ENCODE measurements at places on chromosomes 11 and 22.

DNA sequence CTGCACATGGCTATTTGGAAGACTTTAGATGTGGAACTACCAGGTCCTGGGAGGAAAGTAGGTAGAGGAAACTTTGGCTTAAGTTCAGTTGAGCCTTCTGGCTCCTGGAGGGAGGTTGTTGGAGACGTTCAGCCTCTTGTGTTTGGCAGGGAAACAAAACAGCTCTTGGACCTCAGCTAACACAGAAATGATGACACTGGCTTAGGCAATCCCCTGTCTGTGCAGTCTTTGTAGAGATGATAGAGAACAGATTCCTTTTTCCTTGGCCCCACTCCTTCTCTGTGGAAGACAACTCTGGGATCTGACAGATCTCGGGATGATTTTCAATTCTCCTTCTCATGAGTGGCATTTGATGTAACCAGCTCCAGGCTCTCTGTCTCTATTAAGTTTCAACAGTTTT lies 428.5 kb downstream of the TMEM135 start:
- no peak for DNase-seq

DNA sequence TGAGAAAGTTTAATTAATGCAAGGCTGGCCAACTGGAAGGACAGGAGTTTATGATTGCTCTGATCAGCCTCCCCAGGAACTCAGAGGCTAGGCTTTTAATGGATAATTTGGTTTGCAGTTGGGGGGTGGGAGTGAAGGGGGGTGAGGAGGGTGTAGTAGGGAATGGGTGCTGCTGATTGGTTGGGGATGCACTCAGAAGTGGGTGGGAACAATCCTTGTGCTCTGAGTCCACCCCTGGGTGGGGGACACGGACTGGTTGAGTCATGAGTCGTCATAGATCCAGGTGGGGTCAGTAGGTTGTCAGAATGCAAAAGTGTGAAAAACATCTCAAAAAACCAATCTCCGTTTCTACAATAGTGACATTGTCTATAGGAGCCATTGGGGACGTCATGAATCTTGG lies 20.9 kb upstream of the CYB5R3 start:
- DNase-seq, result no peak

- DNase-seq, result no peak
Observed at GRCh38 chr11:33507356-33507755, 193.3 kb downstream of the C11orf91 start.

DNA sequence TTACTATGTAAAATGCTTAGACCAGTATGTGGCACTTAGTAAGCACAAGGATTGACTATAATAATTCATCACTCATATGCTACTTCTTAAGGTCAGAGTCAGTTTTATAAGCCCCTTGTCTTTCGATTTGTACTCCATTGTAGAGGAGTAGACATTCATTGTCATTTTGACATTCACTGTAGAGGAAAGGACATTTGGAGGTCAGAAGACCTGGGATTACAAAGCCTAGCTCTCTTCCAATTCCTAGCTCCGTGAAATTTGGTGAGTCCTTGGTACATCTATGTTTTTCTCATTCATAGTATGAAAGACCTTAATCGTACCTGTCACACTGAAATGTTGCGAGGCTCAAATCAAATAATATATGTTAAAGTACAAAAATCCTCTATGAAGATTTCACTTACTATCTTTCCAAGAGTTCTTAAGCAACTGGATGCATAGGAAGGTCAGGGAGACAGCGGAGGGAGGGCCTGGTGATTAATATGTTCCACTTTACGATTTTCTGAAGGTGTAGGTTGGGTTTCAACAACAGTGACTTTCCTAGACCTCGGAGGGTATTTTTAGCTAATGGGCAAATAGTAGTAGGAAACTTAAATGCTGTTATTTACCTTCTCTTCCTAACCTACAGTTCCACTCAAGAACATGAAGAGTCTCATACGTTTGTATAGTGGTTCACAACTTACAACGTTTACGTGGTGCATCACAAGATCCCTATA lies 1.4 kb upstream of the EMSY start:
- DNase-seq, result peak; percentile 45

GRCh38 chr22:46086577-46087335 lies 63.6 kb upstream of the PPARA start:
- no peak for DNase-seq

DNA sequence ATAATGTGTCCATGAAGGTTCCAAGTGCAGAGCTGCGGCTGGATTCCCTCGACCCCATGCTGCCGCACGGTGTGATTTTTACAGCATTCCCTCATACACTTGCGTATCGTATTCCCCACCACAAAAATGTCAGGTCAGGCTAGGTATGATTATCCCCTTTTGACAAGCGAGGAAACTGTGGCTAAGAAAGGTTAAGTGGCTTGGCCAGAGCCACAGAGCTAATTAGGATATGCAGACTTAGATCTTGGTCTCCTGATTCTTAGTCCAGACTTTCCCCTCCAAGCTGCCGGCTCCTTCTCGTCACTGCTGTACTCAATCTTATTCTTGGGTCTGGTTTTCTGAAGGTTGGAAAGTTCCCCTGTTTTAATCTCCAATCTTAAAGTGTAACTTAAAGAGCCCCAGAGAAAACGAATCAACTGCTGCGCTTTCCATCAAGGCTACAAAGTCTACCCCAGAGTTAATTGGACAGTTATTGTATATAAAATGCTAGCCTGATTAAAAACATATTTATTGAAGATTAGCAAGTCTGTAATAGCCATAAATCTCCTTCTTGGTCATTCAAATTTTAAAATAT lies 176.6 kb downstream of the ADAMTS15 start:
- no peak for DNase-seq

GRCh38 chr11:62539238-62539925 lies 7.2 kb downstream of the AHNAK start:
- peak; percentile 79 for DNase-seq

DNA sequence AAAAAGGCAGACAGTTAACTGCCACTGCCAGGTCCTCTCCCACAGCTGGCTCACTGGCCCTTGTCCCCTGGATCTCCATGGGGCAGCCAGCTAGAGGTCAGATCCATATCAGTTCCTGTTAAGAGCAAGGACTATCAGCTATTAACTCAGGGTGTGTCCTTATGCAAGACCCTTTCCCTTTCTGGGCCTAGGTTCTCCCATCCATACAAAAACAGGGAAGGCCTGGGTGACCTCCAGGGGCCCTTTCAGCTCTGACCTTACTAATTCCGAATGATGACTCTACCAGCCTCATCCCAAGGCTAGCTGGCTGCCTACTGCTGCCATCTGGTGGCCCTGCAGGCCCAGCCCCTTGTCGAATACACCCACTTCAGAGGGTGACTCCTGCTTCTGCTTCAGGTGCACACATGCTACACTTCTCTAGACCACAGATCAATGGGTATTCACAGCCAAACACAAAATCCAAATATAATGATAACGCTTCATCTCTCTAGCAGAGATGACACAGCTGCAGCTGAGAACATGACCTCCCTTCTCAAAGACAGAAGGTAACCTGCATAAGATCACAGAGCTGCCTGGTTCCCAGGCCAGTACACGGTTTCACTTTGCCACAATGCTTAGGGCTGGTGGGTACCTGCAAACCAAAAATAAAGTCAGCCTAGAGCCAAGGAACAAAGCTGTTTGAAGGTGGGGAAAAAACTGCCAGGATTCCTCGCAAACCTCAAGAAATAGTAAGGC lies 34.1 kb downstream of the SERGEF start:
- peak; percentile 24 for DNase-seq

GRCh38 chr11:129611661-129612446 lies 203.8 kb upstream of the TMEM45B start:
- peak; percentile 29 for DNase-seq

Data from NCI-H1417 (cell line).